ENCODE measurements at places on chromosomes 3 and 15. TPM values are rescaled to one million over a fixed set of nuclear protein-coding genes. Genes with fewer than 3 reads are reported as not detected.

The LMCD1 gene
- 29.7 TPM for polyA plus RNA-seq

The FOXB1 gene
- polyA plus RNA-seq: not detected

The PSMA4 gene
- 413 TPM for polyA plus RNA-seq

The ZNF620 gene
- polyA plus RNA-seq: 0.51 TPM

The FAM131A gene
- polyA plus RNA-seq: 13.4 TPM

The ABHD2 gene
- 39.5 TPM for polyA plus RNA-seq

The ANKRD34C gene
- polyA plus RNA-seq: not detected

The CYP11A1 gene
- 0.05 TPM for polyA plus RNA-seq

The TMEM45A gene
- 28.3 TPM for polyA plus RNA-seq

The COLQ gene
- polyA plus RNA-seq: 0.17 TPM

The STRIT1 gene
- not detected for polyA plus RNA-seq

The WNT5A gene
- polyA plus RNA-seq: 224 TPM

DNA sequence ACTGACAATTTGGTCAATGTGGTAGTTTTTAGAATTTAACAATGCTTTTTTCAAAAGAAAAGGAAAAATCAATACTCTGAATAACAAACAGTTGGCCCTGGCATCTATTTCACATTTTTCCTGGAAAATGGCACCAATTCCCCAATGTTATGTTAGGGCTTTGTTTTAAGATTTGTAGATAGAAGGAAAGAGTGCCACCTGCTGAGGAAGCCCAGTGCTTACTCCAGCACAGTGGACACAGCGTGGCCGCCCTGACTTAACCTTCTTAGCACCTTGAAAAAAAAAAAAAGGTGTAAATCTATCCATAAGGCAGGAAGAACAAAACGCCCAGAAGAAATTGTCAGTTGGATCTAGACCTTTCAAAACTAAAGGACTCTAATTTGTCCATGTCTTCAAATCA lies 110.7 kb upstream of the CNTN4 start:
- peak; percentile 2 for DNase-seq

GRCh38 chr3:140910860-140911259 lies 30.8 kb upstream of the SLC25A36 start:
- DNase-seq: peak; percentile 29

GRCh38 chr15:93333796-93334195 lies 244.8 kb upstream of the RGMA start:
- no peak for DNase-seq

- no peak for DNase-seq
Observed at GRCh38 chr3:121863801-121864200, 28.8 kb downstream of the EAF2 start.

DNA sequence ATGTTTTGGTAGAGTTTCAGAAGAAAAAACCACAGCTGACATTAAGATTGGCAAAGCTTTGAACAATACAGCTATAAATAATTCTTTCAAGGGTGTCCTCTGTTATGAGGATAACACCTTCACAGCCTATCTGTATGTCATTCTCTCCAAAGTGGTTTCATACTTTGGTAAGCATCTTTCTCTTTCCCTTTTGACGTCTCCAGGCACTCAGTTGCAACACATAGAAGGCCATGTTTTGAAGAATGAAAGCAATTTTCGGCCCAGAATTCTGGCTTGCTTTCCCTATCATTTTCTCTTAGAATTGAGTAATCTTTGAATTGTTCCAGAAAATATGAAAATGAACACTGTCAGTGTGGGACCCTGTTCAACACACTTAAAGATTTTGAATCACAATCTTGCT lies 200.0 kb upstream of the CBLB start:
- peak; percentile 71 for DNase-seq

- DNase-seq: peak; percentile 75
Observed at GRCh38 chr3:158152186-158152585, 42.3 kb downstream of the RSRC1 start.

DNA sequence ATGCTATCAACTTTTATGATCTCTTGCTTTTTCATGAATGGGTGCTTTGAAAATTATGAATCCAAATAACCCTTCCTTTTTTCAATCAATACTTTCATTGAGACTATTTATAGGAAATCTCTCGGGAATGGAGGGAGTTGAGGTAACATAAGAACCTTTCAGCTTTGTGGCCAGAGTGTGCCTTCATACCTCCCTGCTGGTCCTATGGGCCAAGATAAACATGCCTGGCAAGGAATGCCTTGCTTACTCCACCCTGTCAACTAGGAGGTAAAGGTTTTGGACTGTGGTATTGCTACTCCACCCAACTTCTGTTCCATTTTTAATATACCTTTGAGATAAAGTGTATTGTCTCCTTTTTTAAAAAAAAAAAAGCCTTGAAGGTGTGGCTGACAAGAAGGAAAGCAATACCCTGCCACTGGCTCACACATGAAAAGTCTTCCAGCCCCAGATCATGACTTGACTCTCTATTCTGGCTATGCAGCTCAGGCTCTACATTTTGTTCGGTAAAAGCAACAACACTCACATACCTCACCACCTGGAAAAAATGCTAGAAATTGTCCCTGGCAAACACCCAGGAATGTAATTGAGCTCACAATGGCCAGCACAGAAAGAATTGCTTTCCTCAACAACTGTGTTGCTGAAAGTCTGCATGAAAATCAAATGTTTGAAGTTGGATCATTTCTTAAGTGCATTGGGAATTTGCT lies 35.8 kb downstream of the COL8A1 start:
- DNase-seq: no peak

GRCh38 chr3:127684871-127685707 lies 12.3 kb downstream of the ABTB1 start:
- DNase-seq: no peak

DNA sequence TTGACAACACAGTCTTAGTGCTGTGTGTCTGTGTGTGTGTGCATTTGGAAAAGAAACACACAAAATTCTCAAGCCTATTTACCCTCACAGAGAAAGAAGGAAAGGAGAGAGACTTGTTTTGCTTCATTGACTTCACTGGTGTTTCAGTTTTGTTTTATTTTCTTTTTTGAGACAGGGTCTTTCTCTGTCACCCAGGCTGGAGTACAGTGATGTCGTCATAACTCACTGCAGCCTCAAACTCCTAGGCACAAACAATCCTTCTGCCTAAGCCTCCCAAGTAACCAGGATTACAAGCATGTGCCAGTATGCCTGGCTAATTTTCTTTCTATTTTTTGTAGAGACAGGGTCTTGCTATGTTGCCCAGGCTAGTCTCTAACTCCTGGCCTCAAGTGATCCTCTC lies 636.9 kb downstream of the TAFA4 start:
- DNase-seq: no peak

GRCh38 chr15:64430000-64430735 lies 30.2 kb upstream of the ZNF609 start:
- DNase-seq: peak; percentile 94

DNA sequence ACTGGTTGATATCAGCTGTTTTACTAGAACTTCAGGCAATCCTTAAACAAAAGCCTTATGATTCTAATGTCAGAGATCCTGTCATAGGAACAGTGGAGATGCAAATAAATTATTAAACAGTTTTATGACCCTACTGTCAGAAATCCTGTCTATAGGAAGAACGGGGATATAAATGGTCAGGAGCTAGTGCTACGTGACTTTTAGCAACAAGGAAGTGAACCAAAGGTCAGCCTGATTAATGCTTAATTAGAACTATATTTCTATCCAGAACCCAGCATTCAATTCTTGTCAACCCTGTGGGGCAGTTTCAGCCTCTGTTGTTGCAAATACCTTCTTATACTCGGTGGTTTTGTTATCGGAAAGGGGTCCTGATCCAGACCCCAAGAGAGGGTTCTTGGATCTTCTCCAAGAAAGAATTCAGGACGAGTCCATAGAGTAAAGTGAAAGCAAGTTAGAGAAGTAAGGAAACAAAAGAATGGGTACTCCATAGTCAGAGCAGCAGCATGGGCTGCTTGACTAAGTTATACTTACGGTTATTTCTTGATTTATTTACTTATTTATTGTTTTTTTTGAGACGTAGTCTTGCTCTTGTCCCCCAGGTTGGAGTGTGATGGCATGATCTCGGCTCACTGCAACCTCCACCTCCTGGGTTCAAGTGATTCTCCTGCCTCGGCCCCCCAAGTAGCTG lies 59.9 kb upstream of the RNU6-1 start:
- DNase-seq: no peak

- DNase-seq: peak; percentile 48
Observed at GRCh38 chr15:73927476-73928240, 1.4 kb downstream of the LOXL1 start.

DNA sequence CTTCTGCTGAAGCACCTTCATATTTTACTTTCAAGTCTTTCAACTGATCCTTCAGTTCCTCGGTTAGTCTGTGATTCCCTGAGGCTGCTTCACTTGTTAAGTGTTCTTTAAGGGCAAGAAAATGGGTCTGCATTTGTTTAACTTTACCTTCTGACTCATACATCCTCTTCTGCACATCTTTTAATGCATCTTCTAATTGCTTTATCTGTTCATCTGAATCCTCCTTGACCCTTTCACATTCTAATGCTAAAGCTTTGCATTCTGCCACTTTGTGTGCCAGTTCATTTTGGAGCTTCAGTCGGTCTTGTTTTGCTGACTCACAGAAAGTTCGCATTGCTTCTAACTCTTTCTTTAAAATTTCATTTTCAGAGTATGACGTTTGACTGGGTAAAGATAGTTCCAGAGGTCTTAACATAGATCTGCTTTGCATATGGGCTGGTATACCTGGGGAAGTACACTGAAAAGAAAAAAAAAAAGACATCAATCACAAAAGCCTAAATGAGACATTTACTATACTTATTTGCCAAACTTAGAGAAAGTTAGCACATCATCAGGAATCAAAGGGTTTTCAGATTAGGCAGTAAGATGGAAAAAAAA lies 94.3 kb downstream of the UACA start:
- no peak for DNase-seq

DNA sequence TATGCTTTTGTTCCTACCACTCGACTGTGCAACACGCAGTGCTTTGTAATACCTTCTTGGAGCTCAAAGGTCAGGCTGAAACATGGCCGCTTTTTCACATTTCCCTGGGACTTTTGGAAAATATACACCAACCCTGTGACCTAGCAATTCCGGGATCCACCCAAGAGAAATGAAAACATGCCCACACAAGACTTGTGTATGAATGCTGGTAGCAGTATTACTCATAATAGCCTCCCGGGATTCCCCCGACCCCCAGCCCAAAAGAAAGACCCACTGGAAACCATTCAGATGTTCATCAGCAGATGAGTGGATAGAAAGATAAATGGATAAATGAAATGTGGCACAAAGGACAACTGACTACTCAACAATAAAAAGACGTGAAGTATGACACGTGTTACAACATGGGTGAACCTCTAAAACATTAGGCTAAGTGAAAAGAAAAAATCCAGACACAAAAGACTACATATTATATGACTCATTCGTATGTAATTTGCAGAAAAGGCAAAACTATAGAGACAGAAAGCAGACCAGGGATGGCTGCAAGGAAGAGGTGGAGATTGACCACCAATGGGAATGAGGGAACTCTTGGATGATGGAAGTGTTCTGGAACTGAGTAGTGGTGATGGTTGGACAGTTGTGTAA lies 104.1 kb downstream of the PGPEP1L start:
- peak; percentile 87 for DNase-seq

DNA sequence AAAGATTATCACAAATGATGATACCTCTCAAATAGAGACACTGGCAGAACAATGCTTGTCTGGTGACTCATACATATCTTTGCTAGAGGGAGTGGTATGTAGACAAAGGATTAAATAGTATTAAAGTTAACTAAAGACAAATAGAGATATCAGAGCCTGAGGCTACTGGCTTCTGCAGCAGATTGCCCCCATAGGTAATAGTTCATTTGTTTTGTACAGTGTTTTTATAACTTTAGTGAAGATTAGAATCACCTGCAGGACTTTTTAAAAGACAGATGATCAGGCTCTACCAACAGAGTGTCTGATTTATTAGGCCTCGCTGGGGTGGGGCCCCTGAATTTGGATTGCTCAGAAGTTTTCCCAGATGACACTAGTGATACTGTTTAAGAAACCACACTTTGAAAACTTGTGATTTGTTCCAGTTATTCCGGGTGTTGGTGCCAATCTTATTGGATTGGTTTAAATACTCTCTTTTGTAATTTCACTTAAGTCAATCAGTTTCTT lies 96.4 kb downstream of the NAALADL2 start:
- DNase-seq: no peak

GRCh38 chr15:88454867-88455810 lies 12.0 kb downstream of the MRPL46 start:
- DNase-seq: peak; percentile 70

DNA sequence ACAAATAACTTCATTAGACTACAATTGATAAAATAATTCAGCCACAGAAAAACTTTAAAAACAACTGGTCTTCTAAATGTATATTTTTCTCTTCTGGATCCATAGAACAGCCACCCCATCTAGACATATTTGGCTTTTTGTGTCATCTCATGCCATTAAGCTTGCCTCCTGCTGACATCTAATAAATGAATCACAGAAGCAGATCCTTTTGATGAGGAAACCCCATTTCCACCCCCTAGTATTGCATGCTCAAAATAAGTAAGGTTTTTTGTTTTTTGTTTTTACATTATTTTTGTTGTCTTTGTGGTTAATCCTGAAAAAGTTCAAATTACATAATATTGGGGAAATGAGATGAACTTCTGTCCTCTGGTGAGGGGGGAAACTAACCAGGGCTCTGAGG lies 94.8 kb downstream of the DUT start:
- DNase-seq: no peak

- DNase-seq: no peak
Observed at GRCh38 chr3:10568549-10568948, 63.2 kb upstream of the ATP2B2 start.

GRCh38 chr3:37250435-37250834 lies 76.1 kb upstream of the LRRFIP2 start:
- no peak for DNase-seq

GRCh38 chr3:127690823-127691452 lies 18.2 kb downstream of the ABTB1 start:
- DNase-seq: peak; percentile 68

- peak; percentile 31 for DNase-seq
Observed at GRCh38 chr3:66567077-66567476, 66.3 kb upstream of the LRIG1 start.

GRCh38 chr3:196981657-196982056 lies 13.0 kb upstream of the PIGZ start:
- no peak for DNase-seq

- DNase-seq: no peak
Observed at GRCh38 chr3:52845157-52845556, 10.3 kb upstream of the MUSTN1 start.

All from fibroblast of lung (primary cell).